Mesothelial cell of epicardium (in vitro differentiated cells): ENCODE measurements at places on chromosomes 4 and X. TPM values are rescaled to one million over a fixed set of nuclear protein-coding genes. Genes with fewer than 3 reads are reported as not detected.
A peak's percentile ranks its signal among the peaks of the same experiment; 100 is the strongest.

DNA sequence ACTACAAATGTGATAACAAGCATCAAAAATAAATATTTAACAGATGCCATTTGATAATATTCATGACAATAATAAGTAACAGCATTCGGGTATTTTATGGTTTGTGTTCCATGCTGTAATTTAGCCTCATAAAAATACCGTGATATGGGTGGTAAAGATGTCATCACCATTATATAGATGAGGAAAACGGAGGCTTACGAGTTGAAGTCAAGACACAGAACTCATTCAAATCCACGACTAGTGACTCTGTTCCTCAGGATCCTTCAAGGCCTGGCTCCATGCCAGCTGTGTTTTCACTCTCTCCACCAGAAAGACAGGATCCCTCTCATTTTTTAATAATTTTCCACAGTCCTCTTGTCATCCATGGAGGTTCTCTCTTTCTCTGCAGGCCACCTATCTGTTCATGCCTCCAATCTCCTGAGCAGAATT, 94.5 kb downstream of the APBB2 start:
- peak overlapping the region; percentile 98 for H3K27ac ChIP-seq
- H3K36me3 ChIP-seq: peaks cover 19% of the 10 kb centered on the region
- DNase-seq: peak; percentile 30
- peak overlapping the region; percentile 30 for H3K4me3 ChIP-seq
- H3K27me3 ChIP-seq: no peaks in the 10 kb centered on the region

Gene NEUROG2
- not detected in 3 replicates for total RNA-seq

GRCh38 chr4:52103319-52103718, 52.2 kb downstream of the SPATA18 start:
- peaks cover 29% of the 10 kb centered on the region for H3K4me1 ChIP-seq
- H3K4me3 ChIP-seq: no peak overlapping the region
- no peaks in the 10 kb centered on the region for H3K27me3 ChIP-seq
- no peak for DNase-seq

Gene ZFP42
- 16.6 to 18.9 TPM (median 17.5 TPM) in 3 replicates for total RNA-seq

Gene VCX3A
- total RNA-seq: 0.40 to 0.63 TPM (median 0.41 TPM) in 3 replicates

DNA sequence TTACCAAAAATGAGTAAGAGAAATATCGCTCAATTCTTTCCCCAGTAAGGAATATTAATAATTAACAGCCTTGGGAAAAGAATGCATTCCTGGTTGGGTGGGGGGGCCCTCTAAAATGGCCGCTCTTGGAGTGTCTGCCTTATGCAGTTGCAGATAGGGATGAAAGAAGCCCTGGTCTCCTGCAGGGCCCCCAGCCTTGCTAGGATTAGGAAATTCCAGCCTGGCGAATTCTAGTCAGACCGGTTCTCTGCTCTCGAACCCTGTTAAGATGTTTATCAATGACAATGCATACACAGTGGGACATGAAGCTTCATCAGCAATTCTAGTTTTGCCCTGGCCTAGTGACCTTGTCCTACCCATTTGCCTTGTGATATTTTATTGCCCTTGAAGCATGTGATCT, 1047.7 kb upstream of the GRID2 start:
- no peak overlapping the region for H3K4me3 ChIP-seq
- no peaks in the 10 kb centered on the region for H3K36me3 ChIP-seq
- no peak for DNase-seq
- no peaks in the 10 kb centered on the region for H3K27me3 ChIP-seq
- no peak overlapping the region for H3K27ac ChIP-seq
